ENCODE measurements at places on chromosomes 2 and 18. TPM values are rescaled to one million over a fixed set of nuclear protein-coding genes. Genes with fewer than 3 reads are reported as not detected.

ANKRD30B gene
- polyA plus RNA-seq, result 0.16 TPM

DNA sequence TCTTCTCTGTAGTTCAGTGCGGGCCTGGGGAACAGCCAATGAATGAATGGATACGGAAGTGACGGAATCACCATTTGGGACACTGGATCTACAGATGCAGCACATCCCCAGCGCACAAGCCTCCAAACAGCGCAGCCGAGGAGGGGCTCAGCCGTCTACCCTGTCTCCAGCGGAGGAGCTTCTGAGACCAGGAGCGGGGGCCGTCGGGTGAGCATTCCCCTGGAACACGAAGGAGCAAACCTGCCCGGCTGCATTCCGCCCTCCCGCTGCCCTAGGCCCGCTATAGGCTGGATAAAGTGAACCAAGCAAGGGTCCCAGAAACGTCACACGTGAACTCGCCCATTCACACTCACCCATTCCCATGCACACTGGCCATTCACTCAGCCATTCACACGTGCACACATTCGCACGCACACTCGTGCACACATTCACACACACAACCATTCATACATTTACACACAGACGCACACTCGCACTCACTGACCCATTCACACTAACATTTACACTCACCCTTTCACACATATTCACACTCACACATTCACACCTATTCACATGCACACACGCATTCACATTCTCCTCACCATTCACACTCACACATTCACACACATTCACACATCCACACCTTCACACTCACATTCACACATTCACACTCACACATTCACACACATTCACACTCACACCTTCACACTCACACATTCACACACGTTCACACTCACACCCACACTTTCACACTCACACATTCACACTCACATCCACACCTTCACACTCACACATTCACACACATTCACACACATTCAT is 63.4 kb downstream of the BIN1 start:
- DNase-seq, result no peak

- no peak for DNase-seq
Observed at GRCh38 chr2:197198890-197199289, 111.7 kb downstream of the ANKRD44 start.

DNA sequence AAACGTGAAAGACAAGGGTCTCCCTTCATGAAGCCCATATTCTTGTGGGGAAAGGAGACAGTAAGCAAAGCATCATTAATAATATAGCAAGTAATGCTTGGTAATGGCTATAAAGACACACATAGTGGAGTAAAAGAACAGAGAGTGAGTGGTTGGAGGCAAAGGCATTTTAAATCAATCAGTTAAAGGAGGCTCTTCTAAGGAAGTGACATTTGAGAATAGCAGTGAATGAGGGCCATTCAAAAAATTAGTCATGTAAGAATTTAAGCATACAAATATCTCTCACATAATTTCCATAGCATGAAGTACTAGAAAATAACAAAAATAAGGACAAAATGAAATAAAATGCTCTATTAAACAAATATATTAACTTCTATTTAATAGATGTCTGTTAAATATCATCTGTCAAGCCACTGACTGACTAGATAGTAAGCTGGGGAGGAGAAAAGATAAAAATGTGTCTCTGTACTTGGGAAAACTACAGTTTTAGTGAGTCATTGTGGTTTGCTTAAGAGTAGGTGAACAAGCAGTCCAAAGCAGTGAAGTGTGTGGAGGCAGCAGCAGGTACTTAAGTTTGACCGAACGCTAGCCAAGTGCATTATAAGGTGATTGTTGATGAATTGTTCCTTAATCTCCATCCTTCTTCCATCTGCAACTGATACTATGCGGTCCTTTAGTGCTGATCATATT is 160.1 kb downstream of the PARD3B start:
- DNase-seq, result no peak

- no peak for DNase-seq
Observed at GRCh38 chr2:46439582-46439981, 39.8 kb upstream of the TMEM247 start.

GRCh38 chr18:49446481-49446880 is 14.0 kb downstream of the DYM start:
- no peak for DNase-seq

- no peak for DNase-seq
Observed at GRCh38 chr2:71700041-71700657, 246.8 kb downstream of the DYSF start.

GRCh38 chr18:22348521-22349316 is 69.0 kb downstream of the CTAGE1 start:
- DNase-seq, result no peak

GRCh38 chr2:217788669-217789002 is 214.2 kb downstream of the TNS1 start:
- DNase-seq, result no peak
